ENCODE measurements at places on chromosomes 2 and 18.

- DNase-seq, result no peak
These were observed 150.0 kb downstream of the DYSF start for GRCh38 chr2:71603311-71603811.

- DNase-seq, result no peak
These were observed 5.4 kb upstream of the POU3F3 start for GRCh38 chr2:104848526-104848925.

DNA sequence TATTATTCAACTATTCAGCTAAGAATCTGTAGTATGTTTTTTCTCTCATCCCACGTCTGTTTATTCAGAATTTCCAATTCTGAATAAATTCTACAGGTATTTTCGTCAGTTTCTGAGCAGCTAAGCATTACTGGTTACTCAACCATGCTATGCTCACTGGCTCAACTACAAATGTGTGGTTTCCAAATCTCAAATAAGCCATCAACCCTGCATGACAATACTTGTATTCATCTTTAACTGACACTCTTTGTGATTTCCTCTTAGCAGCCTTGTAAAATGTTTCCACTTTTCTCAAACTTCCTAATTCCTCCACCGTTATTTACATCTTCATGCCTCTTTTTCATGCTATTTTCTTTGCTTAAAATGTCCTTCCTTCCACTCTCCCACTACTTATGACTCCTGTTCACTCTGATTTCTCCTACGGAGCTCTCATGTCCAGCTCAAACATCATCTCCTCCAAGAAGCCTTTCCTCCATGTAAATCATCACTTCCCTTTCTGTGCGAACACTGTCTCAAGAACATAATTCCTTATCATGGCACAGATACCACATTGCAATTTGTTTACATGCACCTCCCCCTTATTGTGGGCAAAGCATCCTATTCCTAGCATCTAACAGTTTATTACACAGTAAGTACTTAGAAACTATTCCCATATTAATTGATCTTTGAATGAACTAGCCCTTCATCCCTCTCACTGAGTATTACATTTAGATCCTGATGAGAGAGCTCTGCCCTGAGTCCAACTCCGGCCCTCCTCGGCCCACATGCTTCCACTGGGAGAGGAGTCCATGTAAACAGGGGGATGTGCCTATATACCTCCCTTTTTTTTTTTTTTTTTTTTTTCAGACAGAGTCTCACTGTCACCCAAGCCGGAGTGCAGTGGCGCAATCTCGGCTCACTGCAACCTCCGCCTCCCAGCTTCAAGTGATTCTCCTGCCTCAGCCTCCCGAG, 10.5 kb downstream of the CCDC88A start:
- DNase-seq, result no peak

- DNase-seq, result no peak
These were observed 1224.7 kb upstream of the CELF4 start for GRCh38 chr18:38790303-38790702.

DNA sequence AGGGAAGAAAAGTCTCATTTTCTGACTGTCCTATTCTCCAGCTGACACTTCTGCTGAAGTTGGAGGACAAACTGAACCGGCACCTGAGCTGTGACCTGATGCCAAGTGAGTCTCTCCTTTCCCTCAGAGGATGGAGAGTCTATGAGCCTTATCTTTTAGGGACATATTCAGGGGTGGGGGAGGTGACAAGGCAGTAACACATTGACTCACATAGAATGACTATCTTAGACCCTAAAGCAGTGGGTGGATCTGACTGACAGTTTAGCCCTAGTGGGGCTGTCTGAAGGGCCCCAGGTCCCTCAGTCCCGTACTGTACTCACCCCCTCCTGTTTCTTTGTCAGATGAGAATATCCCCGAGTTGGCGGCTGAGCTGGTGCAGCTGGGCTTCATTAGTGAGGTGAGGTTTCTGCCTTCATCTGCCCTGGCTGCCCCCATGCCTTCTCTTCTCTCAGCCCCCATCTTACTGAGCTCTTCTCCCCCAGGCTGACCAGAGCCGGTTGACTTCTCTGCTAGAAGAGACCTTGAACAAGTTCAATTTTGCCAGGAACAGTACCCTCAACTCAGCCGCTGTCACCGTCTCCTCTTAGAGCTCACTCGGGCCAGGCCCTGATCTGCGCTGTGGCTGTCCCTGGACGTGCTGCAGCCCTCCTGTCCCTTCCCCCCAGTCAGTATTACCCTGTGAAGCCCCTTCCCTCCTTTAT, 805 bp upstream of the KRTCAP3 start:
- no peak for DNase-seq

- DNase-seq, result no peak
These were observed 312.5 kb upstream of the CHAC2 start for GRCh38 chr2:53455094-53455493.

- no peak for DNase-seq
These were observed 956 bp downstream of the ESPNL start for GRCh38 chr2:238100821-238101771.

DNA sequence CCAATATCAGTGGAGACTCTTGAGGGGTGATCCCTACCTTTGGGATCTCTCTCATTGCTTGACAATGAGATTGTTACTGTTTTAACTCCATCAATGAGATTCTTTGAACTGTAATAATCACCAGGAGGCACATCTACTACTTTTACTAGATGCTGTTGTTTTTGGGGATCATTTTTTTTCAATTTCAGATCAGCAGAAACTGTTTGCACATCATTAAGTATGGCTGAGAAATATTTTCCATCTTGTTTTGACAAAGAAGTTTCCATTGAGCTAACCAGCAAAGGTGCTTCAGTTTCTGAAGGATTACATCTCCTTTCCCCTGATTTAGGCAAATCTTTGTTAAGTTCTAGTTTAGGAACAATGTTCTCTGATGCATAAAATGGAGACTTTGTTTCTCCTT, 54.8 kb upstream of the SLC4A10 start:
- no peak for DNase-seq

DNA sequence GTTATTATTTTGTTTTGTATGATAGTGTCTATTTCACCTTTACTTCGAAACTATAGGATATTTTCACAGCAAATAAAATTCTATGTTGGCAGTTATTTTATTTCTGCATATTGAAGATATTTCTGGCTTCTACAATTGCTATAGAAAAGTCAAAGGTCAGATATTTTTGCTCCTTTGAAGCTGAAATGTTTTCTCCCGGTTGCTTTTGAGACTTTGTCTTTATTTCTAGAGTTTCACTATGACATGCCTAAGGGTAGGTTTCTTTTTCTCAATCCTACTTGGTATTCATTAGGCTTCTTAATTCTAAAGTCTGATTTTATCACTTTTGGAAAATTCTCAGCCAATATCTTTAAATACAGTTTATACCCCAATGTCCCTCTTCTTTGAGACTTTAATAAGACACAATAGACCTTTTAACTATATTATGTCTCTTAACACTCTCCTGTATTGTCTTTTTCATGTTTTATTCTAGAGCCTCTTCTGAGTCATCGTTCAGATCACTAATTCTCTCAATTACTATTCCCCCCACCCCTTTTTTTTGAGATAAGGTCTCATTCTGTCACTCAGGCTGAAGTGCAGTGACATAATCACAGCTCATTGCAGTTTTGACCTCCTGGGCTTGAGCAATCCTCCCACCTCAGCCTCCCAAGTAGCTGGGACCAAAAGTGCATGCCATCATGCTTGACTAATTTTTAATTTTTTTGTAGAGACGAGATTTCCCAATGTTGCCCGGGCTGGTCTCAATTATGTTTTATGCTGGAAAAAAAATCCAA, 50.5 kb downstream of the USP37 start:
- DNase-seq, result no peak

- DNase-seq, result no peak
These were observed 562.2 kb upstream of the VWC2L start for GRCh38 chr2:213848631-213849030.

- no peak for DNase-seq
These were observed 311.0 kb downstream of the CBLN2 start for GRCh38 chr18:72233106-72233505.

- DNase-seq, result no peak
These were observed 25.2 kb upstream of the FAM117B start for GRCh38 chr2:202609381-202610145.
